CD4-positive, alpha-beta T cell treated with Interleukin-4 for 1 hour (primary cell): ENCODE measurements at places on chromosomes 2 and 18.

- DNase-seq: no peak
Observed at GRCh38 chr2:14996351-14997014, 364.0 kb downstream of the LRATD1 start.

- no peak for DNase-seq
Observed at GRCh38 chr2:240204431-240205276, 64.2 kb upstream of the OTOS start.

DNA sequence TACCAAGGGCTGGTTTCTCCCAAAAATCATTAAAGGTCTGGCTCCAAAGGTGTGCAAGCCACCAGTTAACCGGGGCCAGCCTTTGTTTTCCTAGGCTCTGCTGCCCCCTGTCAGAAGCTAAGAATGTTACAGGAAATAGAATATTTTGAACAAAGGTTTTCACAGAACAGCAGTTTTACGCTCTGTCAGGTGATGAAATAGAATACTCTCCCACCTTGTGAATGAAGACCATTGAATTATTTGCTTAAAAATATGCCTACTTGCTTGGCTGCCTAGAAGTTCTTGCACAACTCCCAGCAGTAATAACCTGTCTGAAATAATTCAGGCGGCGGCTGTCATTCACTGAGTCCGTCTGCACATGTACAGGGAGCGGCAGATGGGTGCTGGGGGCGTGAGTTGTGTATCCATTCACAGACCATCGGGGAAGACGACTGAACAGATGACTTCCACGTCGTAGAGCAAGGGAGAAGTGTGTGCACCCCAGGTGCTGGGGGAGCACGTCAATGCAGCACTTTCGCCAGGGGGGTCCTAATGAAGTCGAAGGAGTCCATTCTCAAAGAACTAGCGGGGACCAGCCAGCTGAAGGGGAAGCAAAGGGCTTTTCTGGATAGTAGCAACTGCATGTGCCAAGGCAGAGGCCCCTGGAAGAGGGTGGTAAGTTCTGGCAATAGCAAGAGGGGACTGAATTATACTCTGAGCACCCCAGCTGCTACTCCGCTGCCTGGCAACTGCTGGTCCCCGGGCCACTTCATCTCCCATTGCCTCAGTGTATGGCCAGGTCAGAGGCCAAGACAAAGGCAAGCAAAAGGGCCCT is 56.1 kb downstream of the SF3B1 start:
- DNase-seq: peak; percentile 75

- DNase-seq: no peak
Observed at GRCh38 chr2:162174746-162175145, 22.7 kb upstream of the GCG start.

DNA sequence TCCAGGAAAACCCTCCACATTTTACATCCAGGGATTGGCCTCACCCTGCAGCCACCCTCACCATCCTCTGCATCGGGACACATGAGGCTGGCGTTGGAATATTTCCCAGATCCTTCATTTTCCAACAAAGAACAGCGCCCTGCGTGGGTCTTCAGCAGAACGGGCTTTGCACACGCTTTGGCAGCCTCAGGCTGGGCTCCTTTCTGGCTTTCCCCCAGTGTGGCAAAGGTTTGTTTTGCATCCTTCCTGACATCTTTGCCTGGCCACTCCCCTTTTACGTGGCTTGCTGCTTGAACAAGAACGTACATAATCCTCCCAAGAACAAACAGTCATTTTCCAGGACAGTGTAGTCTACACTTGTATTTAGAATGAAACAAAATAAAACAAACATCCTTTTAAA is 25.6 kb upstream of the GREB1 start:
- DNase-seq: no peak

DNA sequence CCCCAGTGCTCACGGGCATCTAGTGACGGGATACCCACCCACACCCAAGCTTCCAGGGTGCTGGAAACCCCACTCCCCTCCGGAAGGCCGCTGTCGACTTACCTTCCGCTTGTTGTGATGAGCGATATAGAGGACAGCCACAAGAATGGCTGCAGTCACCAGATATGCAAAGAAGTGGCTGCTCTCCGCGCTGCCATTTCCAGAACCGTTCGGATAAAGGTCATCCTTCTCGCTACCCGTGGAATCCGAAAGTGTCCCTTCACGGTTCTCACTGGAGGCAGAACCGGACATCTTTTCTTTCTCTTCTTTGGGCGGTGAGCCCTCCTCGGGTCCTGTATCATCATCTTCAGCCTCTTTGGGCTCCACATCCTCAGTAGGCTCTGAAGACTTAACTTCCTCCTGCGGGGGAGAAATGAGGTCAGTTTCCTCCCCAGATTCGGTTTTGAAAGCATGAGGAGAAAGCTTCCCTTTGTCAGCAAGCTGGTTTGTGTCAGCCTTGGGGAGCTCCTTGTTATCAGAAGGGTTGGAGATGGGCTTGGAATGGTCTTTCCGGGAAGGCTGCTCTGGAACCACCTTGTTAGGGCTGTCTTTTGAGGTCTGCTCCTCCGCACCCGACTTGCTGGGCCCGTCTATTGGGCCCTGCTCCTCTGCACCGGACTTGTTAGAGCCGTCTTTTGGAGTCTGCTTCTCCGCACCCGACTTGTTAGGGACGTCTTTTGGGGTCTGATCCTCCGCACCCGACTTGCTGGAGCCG is 1.2 kb downstream of the TGOLN2 start:
- peak; percentile 56 for DNase-seq

- DNase-seq: no peak
Observed at GRCh38 chr2:20225294-20226151, 593 bp upstream of the SDC1 start.

DNA sequence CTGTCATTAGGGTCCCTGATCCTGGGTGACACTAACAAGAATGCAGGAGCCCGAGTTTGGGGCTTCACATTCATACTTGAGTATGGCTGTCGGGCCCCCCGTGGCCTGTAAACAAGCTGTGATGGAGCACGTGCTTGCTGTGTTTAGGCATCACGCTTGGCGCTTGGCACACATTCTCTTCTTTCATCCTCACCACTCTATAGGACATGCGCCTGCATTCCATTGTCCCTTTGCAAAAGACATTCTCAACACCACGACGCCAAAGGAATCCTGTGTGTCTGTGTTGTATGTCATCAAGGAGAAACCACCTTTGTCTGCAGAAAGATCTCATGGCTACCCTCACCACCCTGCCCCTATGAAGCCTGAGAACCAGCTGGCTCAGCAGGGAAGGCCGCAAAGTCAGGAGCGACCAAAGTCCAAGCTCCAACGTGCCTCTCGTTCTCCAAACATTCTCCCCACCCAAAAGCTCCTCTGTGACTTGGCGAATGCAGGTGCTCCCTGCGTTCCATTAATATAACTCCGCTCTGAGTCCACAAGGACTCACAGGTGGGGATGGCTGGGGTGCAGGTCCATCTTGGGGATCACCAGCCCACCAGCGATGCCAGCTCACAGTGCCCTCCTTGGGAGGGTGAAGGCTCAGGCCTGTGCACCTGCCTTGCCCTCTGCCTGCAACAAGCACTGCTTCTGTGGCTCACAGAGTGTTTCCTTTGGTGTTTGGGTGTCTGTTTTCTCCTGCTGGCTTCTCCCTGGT is 6.2 kb upstream of the PER2 start:
- no peak for DNase-seq

DNA sequence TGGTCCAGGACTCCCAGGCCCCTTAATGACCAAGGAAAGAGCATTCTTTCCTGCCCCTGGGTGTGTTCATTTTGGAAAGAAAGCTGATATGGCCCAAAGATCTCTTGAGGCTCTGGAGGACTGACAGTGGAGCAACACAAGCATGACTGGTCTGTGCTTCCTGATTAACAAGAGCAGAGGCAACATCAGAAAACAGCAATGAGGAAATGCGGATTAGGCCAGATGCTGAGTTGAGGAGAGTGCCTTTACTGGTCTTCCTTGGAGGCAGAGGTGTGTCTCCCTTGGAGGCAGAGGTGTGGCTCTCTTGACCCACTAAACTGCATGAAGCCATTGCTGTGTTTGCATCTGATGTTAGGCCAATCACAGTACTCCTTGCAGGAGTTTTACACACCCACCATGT is 19.9 kb downstream of the IL36B start:
- DNase-seq: no peak
